ENCODE measurements at places on chromosomes 3 and 15.
A peak's percentile ranks its signal among the peaks of the same experiment; 100 is the strongest.

GRCh38 chr3:190016966-190017365 is 103.7 kb downstream of the P3H2 start:
- no peak for DNase-seq

DNA sequence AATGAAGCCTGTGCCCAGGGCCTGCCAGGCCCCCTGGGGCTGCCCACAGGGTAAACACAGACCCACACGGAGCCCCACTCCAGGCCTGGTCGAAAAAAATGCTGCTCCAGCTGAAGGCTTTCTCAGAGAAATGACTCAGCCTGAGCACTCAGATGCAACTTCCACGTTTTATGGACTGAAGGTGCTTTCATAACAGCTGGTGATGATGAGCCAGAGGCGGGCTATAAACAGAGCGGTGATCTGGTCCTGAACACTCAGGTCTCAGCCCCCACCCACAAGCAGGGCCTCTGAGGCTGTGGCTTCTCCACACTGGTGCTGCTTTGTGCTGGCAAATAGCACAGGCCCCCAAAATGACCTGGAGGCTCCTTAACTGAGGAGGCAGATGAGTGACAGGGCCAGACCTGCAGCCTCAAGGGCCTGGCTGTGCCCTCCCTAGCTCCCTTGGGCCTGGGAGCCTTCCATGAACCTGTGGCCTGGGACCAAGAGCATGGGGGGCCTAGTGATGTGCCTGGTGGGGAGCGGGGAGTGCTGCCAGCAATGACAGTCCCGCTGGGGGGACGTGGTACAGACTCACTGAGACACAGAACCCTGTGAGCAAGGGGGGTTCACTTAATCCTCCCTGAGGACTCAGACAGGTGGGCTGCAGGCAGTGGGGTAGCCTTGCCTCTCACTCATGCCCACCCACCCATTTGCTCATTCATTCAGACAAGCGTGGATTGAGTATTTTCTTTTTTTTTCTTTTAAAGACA is 23.0 kb upstream of the FURIN start:
- no peak for DNase-seq

- peak; percentile 48 for DNase-seq
Measured at GRCh38 chr3:134348524-134348923, 25.7 kb downstream of the AMOTL2 start.

- no peak for DNase-seq
Measured at GRCh38 chr3:171329746-171330145, 130.5 kb downstream of the TNIK start.

GRCh38 chr3:48402907-48403306 is 27.0 kb downstream of the PLXNB1 start:
- peak; percentile 6 for DNase-seq

- DNase-seq = no peak
Measured at GRCh38 chr3:167653760-167654159, at the start of gene WDR49. Gene WDR49, minus strand, starts transcription at chr3:167653942. Its CDS starts 517 bp downstream, at chr3:167653425.

DNA sequence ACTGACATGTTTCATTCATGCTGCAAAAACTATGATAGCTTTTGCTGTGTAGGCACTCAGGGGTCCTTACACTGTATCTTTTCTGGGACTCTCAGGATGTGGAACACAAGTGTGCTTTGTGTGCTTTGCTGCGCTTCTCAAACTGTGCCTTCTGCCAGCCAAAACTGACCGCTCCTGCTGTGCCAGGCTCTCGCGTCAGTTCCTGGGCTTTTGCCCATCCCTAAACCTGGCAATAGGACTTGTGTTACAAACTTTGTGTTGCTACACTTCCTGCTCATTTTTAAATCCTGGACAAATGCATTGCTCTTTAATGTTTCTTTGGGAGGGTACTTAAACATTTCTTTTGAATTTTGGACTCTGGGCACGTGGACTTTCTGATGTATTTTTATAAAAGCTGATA is 60.3 kb downstream of the DIPK2A start:
- peak; percentile 69 for DNase-seq

DNA sequence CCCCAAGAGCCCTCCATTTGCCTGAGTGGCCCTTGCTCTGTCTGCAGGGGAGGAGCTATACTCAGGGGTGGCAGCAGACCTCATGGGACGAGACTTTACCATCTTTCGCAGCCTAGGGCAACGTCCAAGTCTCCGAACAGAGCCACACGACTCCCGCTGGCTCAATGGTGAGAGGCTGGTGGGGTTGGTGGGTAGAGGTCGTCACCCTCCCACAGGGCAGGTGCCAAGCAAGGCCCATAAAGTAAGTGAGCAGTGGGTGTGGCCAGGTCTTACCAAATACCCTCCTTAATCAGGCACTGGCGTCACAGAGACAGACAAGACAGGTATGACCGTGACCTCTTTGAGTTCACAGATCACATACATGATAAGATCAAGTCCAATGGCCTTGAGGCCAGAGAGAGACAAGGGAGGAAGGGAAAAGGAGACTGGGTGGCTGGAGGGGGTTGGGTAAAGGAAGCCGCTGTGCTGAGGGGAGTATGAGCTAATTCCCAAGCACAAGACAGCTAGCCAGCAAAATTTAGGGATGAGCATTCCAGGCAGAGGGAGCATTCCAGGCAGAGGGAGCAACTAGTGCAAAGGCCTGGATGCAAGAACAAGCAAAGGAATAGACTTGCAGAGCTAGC is 2.5 kb downstream of the SEMA3B start:
- DNase-seq = no peak

DNA sequence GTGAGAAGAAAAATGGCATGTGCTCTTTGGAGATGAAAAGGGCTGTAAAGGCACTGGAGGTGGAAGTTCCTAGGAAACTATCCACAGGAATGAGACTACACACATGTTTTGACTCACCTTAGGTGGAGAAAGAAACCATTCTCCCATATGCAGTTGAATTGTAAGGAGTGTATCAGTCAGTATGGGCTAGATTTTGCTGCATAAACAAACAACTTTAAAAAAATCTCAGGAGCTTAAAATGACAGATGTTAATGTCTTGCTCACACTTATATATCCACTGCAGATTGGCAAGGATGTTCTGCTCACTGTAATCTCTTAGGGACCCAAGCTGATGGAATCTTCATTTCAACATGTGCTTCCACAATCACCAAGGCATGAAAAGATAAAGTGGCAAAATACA is 25.6 kb downstream of the RPL22L1 start:
- no peak for DNase-seq

DNA sequence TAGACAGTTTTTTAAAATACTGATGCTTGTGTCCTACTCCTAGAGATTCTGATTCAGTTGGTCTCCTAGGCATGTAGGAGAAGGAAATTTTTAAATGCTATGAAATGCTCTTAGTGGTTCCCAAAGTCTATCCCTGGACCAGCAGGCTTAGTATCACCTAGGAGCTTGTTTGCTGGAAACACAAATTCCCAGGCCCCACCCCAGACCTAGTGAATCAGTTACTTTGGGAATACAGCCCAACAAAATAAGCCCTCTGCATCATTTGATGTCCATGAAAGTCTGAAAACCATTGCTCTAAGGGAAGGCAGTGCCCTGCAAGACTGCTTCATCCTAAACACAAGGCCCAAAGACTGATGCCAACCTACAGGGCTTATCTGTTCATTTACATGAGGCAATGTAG is 36.3 kb downstream of the CCNL1 start:
- no peak for DNase-seq

DNA sequence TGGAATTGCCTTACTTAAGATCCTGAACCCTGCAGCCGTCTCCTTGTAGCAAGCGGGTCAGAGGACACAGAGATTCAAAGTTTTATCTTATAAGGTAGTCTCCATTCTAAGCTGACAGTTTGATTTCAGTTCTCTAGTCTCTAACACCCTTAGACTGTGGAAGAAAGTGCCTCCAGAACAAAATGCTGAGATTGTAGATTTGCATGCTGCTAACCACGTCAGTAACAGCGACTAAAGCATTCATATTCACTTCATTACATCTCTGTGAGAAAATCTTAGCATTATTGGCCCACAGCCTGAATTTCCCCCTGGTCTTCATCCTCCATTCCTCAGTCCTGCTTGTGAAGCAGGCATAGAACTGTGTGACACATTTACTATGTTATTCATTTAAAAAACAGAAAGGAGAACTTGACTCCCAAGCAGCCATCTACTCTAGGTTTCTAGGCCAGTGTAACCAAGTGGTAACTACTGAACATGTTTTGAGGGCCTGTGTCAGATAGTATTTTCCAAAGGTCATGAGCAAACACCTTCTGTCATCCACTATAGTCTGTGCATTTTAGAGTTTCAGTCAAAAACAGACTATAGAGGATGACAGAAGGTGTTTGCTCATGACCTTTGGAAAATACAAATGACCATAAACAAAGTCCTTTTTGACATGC is 27.4 kb downstream of the ARIH2 start:
- DNase-seq = no peak

GRCh38 chr3:9916734-9917680 is at the start of gene IL17RC:
Gene IL17RC, plus strand, starts transcription at chr3:9917098. Its CDS starts 218 bp downstream, at chr3:9917316.
- peak; percentile 90 for DNase-seq

GRCh38 chr15:74857671-74858368 is 14.9 kb upstream of the ULK3 start:
- no peak for DNase-seq

- no peak for DNase-seq
Measured at GRCh38 chr3:121473001-121473400, 72.8 kb downstream of the POLQ start.

DNA sequence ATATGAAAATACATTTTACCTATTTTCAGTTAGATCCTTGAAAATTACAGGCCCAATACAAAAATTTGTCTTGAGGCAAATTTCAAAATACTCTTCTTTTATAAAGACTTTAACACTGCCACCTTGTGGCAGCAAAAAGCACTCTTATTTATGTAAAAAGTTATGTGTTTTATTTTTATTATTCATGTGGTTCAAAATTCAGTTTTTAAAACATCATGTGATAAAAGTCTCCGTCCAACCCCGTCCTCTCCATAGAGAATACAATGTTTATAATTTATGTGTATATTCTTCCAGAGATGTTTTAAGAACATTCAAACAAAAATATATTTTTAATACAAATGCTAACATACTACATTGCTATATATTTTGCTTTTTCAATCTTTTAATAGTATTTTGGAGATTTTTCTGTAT is 36.9 kb upstream of the TRIM59 start:
- DNase-seq = no peak

- DNase-seq = no peak
Measured at GRCh38 chr3:73326396-73326795, 264.9 kb downstream of the EBLN2 start.

DNA sequence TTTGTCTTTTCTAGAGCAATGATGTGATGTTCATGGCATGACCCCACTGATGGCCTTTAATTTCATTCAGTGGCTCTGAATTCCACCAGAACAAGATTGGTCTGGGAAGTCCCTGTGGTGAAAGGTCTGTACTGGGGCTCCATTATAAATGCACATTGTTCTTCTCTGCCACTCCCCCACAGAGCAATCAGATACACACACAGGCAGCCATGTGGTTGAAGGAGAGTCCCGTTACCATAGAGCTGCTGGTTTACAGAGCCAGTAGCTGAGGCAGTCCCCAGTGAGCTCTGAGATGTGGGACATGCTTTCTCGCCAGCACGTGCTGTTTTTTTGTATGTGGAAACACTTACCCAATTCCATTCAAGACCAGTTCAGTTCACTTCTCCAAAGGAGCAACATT is 172.7 kb upstream of the TRIM42 start:
- DNase-seq = peak; percentile 32

DNA sequence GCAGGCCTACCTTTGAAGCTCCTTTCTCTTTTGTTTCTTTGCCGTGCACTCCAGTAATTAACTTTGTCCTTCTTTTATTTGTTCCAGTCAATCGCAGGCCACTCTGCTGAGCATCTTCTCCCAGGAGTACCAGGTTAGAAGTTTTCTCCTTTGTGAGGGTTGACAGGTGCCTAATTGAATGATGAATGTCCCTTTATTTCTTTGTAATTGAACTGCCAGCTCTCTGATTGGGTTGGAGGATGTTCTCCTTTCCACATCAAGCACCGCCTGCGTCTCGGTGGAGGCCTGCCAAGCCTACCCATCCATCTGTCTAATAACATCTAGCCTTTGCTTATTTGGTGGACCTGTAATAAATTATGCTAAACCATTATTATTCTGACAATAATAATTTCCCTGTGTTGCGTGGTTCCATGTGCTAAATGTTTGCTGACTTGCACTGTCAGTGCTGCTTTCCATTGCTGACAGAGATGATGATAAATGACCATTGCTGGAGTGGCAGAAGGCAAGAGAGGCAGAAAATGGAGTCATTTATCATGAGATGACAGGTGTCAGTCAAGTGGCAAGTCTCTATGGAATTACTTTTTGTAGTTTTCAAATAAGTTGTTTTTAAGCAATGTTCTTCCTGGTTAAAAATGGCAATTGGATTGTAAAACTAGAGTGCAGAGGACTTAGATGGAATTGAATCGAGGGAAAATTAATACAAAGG is 64.9 kb downstream of the CDIN1 start:
- DNase-seq = no peak

GRCh38 chr15:49721091-49721490 is 100.2 kb downstream of the DTWD1 start:
- no peak for DNase-seq

GRCh38 chr15:66110864-66111263 is 142.7 kb downstream of the MEGF11 start:
- no peak for DNase-seq

- DNase-seq = no peak
Measured at GRCh38 chr3:47536967-47537366, 23.5 kb upstream of the ELP6 start.

- DNase-seq = no peak
Measured at GRCh38 chr3:149572796-149573414, 84.9 kb downstream of the WWTR1 start.

- no peak for DNase-seq
Measured at GRCh38 chr3:197430502-197430901, 125.3 kb downstream of the BDH1 start.

DNA sequence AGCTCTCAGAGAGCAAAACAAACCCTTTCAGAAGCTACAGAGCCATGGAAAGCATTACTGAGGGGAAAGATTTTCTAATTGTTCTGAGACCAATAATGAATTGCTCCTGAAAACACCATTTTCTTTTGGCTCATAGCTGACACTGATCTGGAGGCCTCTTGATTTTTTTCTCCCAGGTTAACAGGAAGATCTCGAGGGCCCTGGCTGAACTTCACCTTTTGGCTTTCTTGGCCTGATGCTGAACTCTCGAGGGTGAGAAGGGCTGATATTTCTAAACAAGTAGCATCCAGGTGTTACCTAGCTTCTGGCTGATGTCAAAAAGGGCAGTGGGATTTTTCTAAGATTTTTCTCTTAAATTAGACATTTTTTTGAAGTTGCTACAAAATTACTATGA is 19.9 kb upstream of the NFKBIZ start:
- no peak for DNase-seq

GRCh38 chr15:37481126-37481525 is 380.8 kb upstream of the MEIS2 start:
- DNase-seq = no peak

GRCh38 chr3:187102073-187102634 is 37.1 kb downstream of the RPL39L start:
- DNase-seq = no peak

GRCh38 chr15:85439996-85440395 is 59.6 kb downstream of the AKAP13 start:
- DNase-seq = no peak

GRCh38 chr15:70054366-70054765 is 43.4 kb downstream of the TLE3 start:
- DNase-seq = no peak

DNA sequence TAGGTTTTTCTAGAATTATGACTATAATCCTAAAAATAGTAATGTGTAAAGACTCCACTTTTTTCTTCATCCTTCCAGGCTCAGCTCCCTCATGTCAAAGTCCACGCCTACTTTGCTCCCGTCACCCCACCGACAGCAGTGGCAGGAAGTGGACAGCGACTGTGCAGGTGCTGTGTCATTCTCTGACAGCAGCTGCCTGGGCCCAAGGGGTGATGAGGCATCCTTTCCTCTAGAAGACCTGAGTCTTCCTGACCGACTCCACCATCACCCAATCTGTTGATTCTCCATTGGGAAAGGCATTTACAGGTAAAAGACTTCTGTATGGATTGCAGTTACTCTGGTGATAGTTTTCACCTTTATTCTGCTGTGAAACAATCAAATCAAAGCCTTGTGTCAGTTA is 54.8 kb downstream of the UBP1 start:
- DNase-seq = no peak
